ENCODE measurements at places on chromosomes 2 and 18.

GRCh38 chr2:23556929-23557328, 171.9 kb downstream of the KLHL29 start:
- DNase-seq = no peak

GRCh38 chr2:102282678-102283091, 28.7 kb upstream of the IL1RL1 start:
- DNase-seq = no peak

DNA sequence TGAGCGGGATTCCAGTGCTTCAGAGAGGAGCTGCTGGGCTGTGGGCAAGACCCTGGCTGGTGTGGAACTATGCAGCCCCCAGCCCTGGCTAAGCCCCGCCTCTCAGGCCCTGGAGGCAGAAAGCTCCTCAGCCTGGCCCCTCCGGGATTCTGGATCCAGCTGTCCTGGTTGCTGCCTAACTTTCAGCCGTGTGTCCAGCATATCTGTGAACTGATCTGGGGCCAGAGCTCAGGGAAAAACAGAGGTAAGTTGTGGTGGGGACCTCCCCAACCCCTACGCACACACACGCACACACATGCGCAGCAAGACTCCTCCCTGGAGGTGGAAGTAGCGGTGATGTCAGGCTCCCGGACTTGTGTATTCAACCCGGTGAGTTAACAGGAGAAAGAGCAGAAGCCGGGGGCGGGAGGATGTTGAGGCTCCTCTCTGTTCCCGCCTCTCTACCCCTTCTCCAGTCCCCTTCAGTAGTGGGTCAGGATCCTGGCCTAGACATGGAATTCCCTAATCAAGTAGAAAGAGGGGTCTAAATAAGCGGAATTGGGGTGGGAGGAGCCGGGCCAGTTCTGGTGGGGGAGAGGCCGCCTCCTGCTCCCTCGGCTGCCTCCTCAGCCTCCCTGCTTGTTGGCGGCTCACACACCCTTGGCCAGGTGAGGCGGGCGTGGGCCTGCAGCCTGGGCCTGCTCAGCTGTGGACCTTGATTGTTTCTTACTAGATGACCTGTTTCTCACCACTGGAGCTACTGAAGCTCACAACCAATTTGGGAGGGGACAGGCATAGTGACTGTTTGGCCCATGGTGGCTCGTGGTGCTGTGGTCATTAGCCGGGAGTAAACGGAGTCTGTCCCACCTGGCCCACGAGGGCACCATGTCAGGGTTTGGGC, 33.4 kb downstream of the SIX2 start:
- no peak for DNase-seq

DNA sequence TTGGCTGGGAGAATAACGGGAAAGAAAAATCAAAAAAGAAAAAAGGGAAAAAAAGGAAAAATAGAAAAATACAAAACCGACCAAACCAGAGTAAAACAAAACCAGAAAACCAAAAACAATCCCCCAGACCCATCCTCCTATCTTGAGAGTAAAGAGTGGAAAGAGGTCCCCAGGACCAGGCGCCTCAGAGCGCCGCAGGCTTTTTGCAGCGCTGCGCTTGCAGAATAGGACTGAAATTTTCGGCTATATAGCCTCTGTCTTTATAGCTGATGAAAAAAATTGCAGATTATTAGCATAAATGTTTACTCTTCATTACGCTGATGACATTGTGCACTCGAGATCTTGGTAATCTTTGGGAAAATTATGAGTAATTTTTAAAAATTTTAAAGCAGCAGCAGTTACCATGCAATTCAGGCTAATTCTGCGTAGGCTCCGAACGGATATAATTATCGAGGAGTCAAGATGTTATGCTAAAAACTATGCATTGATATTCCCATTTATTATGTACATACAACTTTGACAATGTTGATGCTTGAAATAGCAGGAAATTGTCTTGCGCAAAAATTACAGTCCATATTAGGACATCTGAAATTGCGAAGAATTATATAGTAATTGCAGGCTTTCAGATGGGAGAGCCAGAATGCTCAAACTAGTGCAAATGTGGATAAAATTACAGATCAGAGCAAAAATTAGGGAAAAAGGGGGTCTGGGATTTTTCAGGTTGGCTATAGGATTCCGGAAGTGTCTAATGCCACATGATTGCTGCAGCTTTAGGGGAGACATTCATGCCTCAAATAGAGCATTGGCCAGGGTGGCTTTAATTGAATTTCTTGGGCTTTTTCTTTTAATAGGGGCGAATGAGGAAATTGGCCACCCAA, 8.3 kb downstream of the DLX1 start:
- DNase-seq = no peak

- DNase-seq = no peak
These were observed 1955.6 kb upstream of the CELF4 start for GRCh38 chr18:39521164-39521563.

DNA sequence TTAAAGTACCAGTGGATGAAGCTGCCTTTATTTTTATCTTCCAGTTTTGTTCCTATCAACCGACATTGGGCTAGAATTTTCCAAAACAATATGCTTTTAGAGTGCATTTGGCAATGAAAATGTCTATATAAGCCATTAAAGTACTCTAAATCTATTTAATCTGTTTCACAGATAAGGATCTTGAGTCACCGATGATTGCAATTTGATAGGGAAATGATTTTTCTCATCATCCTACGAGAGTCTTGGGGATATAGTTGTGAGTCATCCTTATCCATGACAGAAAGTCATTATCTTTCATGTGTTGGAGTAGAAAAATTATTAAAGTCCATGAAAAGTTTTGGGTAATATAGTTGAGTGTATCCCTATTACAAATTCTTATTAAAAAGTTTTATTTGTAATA, 26.1 kb downstream of the SLC39A10 start:
- DNase-seq = no peak

- DNase-seq = no peak
These were observed 35.7 kb upstream of the RAB1A start for GRCh38 chr2:65165558-65165957.

GRCh38 chr2:219713110-219713509, 85.7 kb downstream of the SLC4A3 start:
- DNase-seq = no peak
